ENCODE measurements at places on chromosomes 3 and 15.

DNA sequence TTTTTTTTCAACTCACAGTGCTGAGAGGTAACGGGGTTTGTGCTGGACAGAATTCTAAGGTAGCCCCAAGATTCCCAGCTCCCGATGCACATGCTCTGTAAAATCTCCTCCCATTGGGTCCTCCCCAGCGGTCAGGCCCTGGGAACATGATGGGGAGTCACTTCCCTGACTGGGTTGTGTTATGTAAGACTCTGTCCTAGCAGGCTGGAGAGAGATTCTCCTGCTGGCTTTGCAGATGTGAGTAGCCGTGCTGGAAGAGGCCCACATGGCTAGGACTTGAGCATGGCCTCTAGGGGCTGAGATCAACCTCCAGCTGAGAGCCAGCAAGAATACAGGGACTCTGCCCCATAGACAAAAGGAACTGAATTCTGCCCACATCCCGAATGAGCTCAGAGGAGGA is 83.7 kb upstream of the OXTR start:
- no peak for DNase-seq

GRCh38 chr15:35979608-35980007 is 433.6 kb upstream of the DPH6 start:
- no peak for DNase-seq

DNA sequence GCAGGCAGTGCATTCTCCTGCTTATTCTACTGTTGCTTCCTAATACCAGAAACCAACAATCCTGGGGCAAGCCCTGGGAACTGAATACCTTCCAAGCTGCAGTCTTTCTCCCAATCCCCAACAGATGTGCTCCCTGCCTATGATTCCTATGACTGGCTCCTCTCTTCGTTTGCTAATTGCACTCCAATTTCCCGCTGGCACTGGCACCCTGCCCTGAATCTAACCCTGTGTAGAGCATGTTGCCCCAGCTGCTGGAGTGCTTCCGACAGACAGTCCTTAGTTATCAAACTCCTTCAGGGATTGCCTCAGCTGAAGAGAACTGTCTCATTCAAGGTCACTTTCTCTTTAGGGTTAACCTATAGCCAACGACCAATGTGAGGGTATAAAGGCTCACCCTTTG is 214.1 kb downstream of the NECTIN3 start:
- peak; percentile 95 for DNase-seq

DNA sequence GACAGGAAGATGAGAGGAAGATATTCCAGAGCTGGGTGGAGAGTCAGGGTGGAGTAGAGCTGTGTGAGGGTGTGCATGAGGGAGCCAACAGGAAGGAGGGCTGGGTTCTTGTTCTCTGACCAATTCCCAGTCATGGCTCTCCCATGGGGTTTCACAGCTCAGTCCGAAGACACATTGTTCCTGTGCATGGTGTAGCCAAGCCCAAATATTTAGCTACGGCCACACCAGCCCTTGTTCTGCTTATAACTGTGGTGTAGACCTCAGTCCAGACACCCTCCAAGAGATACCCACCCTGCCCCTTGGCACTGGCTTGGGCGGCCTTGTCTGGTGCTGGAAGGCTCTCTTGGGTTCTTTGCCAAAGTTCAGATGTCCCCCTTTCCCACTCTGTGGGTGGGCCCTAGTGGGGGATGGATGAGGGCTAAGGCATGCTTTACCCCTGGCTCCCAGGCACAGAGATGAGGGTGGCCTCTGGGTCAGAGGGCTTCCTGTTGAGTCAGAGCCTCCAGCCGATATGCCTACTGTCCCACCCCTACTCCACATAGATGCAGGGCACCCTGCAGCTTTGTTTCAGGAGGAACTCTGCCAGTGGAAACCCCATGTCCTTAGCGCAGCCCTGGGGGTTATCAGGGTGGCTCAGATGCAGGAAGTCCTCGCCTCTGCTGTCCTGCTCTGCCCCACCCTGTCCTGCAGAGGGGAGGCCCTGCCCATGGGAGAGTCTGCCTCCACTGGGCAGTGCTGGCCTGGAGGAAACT is 271.2 kb upstream of the CTDSPL start:
- DNase-seq: no peak

- DNase-seq: no peak
Measured at GRCh38 chr3:57089043-57089442, 28.6 kb downstream of the SPATA12 start.

DNA sequence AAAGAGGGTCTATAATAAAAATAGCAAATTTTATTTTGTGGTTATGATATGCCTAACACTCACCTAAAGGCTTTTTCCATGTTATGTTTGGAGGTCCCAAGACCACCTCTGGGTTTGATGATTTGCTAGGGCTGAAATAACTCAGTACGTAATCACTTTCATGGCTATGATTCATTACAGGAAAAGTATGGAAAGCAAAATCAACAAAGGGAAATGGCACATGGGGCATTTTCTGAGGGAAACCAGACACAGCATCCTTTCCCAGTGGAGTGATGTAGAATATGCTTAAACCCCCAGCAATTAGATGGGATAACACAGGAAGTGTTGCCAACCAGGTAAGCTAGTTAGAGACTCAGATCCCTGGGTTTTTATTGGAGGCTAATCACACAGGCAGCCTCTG is 701.6 kb upstream of the CBLB start:
- no peak for DNase-seq

- no peak for DNase-seq
Measured at GRCh38 chr15:81002331-81003096, 1.8 kb downstream of the TLNRD1 start.

GRCh38 chr3:70702132-70702531 is 389.7 kb upstream of the MDFIC2 start:
- no peak for DNase-seq

- no peak for DNase-seq
Measured at GRCh38 chr3:184658223-184658928, 53.5 kb downstream of the MAGEF1 start.

DNA sequence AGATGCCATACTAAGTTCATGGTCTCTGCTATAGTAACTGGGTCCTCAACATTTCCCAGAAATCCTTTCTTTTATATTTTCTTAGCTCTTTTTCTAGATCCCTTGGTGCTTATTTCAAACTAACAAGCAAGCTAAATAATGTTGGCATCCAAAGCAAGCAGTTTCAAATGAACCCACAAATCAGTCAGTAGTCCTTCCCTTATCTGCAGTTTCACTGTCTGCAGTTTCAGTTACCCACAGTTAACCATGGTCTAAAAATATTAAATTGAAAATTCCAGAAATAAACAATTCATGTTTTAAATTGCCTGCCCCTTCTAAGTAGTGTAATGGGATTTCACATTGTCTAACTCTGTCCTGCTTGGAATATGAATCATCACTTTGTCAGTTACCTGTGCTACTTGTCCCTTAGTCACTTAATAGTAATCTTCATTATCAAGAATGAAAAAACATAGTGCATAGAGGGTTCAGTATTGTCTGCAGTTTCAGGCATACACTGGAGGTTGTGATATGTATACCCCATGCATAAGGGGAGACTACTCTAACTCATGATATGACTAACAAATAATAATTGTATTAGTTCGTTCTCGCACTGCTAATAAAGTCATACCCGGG is 633.7 kb downstream of the MECOM start:
- DNase-seq: no peak

- DNase-seq: no peak
Measured at GRCh38 chr3:90052425-90052950, 945.1 kb downstream of the EPHA3 start.

DNA sequence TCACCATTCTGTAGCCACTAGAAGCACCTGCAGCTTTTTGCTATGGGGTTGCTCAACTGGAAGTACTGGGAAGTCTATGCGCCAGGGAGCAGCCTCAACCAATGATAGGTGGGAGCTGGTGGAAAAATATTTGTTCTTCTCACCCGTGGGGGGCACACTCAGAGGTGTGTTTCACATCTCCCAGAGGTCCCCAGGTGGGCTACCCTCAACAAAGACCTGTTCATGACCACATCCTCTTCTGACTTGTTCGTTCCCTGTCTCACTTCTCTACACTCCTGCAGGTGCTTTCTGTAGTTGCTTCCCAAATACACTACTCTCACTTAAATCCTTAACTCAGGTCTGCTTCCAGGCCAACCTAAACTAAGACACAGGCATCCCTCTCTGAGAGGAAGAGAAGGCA is 3.6 kb downstream of the CAMP start:
- no peak for DNase-seq

- DNase-seq: no peak
Measured at GRCh38 chr3:14689247-14689980, 14.5 kb downstream of the C3orf20 start.

GRCh38 chr15:42045211-42045615 is 24.4 kb upstream of the PLA2G4E start:
- no peak for DNase-seq

GRCh38 chr3:71885006-71885405 is 100.1 kb upstream of the PROK2 start:
- no peak for DNase-seq

- no peak for DNase-seq
Measured at GRCh38 chr3:128194843-128195242, 41.6 kb downstream of the EEFSEC start.

- DNase-seq: no peak
Measured at GRCh38 chr3:134312873-134313846, 61.1 kb downstream of the AMOTL2 start.

GRCh38 chr3:116444819-116445310 is 422 bp downstream of the LSAMP start:
- no peak for DNase-seq

- no peak for DNase-seq
Measured at GRCh38 chr3:111035316-111035715, 36.3 kb upstream of the NECTIN3 start.

GRCh38 chr15:54659646-54660045 is 537.1 kb downstream of the RSL24D1 start:
- no peak for DNase-seq

- no peak for DNase-seq
Measured at GRCh38 chr15:100918690-100919480, at the start of gene LRRK1. LRRK1 (plus strand) TSS chr15:100919357; CDS start chr15:100924633, 5,276 bp downstream.

DNA sequence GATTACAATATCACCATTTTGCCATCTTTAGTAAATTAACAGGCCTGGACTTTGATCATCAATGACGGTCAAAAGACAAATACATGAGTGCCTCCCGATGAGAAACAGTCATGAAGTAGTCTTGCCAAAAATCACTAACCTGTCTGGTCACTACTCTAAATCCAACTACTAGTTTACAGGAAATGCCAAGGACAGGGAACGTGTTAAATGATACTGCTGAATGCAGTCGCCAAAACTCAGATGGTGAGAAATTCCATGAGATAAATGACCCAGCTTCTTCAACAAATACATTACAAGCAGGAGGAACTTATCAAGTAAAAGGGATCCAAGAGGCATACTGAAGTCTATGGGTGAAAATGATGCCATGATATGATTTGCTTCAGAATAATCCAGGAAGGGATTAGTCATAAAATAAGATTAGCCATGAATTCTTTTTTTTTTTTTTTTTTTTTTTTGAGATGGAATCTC is 35.8 kb upstream of the ATP13A3 start:
- DNase-seq: no peak

DNA sequence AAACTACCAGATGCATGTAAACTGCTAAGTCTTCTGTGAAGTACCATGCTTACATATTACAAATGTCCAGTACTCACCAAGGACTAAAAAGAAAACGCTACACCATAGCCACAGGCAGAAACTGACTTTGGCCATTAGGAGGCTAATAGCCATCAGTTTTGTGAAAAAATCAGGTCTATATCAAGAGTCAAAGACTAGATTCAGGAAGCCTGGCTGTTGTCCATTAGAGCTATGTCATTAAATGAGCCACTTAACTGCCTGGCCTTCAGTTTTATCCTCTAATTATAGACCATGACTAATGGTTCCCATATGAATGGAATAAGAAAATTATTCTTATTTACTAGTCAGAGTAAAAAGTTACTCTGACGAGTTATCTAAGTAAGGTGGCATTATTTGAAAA is 144.1 kb downstream of the VPS13C start:
- no peak for DNase-seq

DNA sequence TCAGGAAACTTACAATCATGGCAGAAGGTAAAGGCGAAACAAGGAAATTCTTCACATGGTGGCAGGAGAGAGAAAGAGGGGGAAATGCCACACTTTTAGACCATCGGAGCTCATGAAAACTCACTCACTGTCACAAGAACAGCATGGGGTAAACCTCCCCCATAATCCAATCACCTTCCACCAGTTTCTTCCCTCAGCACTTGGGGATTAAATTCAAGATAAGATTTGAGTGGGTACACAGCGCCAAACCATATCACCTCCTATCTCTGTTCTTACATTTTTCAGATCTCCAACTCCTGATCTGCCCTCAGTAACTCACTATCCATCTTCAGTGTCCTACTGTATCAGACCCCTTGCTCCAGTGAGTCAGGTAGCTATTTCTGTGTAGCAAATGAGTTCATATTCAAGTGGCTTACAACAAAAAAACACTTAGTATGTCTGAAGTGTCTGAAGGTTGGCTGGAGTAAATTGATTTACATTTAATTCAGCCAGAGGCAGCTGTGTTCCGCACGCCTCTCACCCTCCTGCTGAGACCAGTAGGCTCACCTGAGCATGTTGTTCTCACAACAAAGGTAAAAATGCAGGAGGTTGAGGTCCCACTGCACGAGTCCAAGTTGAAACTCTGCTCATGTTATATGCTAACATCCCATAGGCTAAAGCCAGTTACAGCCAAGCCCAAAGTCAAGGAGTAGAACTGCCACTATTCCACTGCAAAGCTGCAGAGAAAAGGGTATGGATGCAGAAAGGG is 180.7 kb upstream of the LMCD1 start:
- no peak for DNase-seq

- DNase-seq: no peak
Measured at GRCh38 chr3:108834551-108834950, 12.0 kb downstream of the TRAT1 start.

- no peak for DNase-seq
Measured at GRCh38 chr3:55735976-55736375, 248.9 kb upstream of the WNT5A start.

- DNase-seq: no peak
Measured at GRCh38 chr15:87849181-87849580, 407.4 kb downstream of the NTRK3 start.

DNA sequence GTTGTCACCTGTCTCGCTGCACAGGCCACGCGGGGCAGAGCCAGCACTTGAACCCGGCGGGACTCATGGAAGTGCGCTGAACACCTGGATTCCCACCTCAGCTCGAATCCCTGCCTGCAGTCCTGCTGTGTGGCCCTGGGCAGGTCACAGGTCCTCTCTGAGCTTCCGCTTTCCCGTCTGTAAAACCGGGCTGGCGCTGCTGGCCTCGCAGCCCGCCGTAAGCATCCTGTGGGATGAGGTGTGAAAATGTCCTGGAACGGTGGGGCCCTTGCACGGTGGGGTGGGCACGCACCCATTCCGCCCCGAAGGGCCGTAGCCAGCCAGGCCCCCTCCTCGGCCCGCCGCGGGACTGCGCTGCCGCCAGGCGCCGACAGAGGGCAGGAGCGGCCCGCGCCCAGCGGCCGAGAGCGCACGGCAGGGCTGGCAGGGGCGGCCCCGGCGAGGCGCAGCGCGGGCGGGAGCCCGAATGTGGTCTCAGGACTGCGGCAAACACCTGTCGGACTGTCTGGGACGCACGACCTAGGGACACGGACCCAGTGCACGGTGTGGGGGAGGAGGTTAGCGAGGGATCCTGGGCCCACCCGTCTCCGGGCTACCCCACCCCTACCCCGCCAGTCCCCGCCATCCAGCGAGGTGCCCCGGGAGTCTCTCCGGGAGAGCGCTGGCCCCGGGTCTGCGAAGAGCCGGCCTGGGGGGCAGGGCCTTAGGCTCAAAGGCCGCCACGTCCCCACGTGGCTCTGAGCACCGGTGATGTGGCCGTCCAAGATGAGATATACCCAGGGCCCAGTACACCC is 40.4 kb downstream of the DNAJB8 start:
- DNase-seq: no peak

GRCh38 chr3:59854061-59854709 is 804.4 kb upstream of the CFAP20DC start:
- no peak for DNase-seq

- DNase-seq: no peak
Measured at GRCh38 chr15:88764448-88764847, 38.8 kb upstream of the ACAN start.
